Lung microvascular endothelial cell (primary cell): ENCODE measurements at places on chromosomes 2 and 18.

DNA sequence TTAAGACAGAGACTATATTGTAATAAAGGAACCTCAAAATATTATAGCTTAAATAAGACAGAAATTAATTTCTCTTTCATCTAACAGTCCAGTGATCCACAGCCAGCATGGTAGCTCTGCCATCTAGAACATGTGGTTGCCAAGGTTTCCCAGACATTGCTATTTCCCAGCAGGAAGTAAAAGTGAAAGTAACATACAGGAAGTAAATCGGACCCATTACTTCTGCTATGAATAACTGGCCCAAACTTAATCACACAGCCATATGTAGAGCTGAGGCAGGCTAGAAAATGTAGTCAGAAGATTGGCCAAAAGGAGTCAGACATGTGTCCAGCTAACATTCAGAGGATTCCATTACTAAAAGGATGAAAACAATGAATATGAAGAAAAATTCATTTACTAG is 71.0 kb downstream of the NOL4 start:
- DNase-seq = peak; percentile 8

GRCh38 chr2:45344071-45344470 is 267.0 kb downstream of the SRBD1 start:
- no peak for DNase-seq

DNA sequence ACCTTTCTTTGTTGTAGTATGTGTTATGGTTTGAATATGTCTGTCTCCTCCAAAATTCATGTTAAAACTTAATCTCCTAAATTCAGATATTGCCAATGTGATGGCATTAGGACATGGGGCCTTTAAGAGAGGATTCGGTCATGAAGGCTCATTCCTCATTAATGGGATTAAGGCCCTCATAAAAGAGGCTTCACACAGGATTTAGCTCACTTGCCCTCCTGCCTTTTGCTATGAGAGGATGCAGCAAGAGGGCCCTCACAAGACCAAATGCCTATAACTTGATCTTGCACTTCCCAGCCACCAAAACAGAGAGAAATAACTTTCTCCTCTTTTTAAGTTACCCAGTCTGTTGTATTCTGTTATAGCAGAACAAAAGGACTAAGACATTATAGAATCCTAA is 19.7 kb downstream of the ZBTB14 start:
- DNase-seq = no peak

DNA sequence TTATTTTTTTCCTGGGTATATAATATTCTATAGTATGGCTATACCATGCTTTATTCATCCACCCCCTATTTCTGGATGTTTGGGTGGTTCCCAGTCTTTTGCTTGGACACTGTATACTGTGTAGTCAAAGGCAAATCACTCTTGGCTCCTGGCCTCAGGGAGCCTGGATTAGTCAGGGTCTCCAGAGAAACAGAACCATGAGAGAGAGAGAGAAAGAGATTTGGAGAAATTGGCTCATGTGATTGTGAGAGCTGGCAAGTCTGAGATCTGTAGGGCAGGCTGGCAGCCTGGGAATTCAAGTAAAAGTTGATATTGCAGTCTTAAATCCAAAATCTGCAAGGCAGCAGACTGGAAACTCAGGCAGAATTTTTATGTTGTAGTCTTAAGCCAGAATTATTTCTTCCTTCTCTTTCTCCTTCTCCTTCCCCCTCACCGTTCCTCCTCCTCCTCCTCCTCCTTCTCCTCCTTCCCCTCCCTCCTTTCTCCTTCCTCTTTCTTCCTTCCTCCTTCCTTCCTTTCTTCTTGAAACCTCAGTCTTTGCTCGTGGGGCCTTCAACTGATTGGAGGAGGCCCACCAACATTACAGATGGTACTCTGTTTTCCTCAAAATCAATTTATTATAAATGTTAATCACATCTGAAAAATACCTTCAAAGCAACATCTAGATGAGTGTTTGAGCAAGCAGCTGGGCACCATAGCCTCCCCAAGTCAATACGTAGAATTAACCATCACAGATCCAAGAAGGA is 33.0 kb downstream of the CTIF start:
- no peak for DNase-seq

GRCh38 chr2:69149631-69150215 is 136.7 kb downstream of the ANTXR1 start:
- DNase-seq = no peak

DNA sequence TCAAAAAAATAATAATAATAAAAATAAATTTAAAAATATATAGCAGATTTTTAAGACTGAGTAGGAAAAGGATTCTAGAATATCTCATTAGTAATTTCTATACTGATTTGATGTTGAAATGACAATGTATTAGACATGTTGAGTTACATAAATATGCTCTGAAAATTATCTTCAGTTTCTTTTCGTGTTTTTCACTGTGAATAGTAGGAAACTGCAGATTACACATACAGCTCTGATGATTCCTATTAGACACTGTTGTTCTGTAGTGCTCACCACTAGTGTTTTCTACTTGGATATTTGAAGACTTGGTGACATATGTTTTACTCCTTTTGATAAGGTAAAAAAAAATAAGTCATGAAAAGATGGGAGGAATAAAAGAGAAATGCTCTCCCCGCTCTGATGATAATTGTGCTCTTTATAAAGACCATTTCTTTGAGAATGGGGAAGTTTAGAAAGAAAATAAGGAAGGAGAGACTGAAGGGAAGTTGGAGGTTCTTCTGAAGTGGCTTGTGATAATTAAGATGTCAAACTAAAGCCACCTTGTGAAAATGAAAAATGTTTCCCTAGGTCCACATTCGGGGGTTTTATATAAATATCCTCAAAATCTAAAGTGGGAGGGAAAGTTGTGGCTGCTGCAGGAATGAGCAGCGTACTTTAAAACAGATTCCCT is 52.9 kb downstream of the SLC9A2 start:
- DNase-seq = no peak

- DNase-seq = no peak
Measured at GRCh38 chr2:203550266-203550665, 15.2 kb upstream of the RAPH1 start.

- DNase-seq = no peak
Measured at GRCh38 chr2:31348618-31349017, 65.9 kb downstream of the XDH start.

GRCh38 chr18:43589611-43590151 is 312.4 kb upstream of the SYT4 start:
- DNase-seq = no peak

DNA sequence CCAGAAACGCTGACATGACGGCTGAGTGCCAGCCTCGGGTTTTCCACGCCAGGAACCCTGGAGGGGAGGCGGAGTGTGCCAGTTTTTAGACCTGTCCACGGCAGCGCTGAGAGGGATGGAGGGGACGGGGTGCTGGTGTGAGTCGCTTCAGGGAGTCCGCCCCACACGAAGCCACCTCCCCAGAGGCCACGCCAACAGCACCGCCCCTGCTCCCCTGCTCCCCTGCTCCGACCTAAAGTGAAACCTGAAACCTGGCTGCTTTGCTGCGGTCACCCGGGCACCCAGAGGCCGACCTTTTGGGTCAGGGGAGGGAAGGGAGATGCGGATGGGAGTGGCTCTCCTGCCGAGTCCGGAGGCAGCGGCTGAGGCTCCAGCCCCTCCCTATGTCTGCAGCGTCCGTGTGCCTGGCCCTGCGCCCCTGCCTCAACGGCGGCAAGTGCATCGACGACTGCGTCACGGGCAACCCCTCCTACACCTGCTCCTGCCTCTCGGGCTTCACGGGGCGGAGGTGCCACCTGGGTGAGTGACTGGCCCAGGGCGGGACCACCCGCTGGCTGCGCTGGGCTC is 38.1 kb downstream of the SNED1 start:
- no peak for DNase-seq

- no peak for DNase-seq
Measured at GRCh38 chr2:27347641-27348040, 8.9 kb downstream of the GTF3C2 start.

- DNase-seq = no peak
Measured at GRCh38 chr2:241505781-241506201, 2.6 kb downstream of the STK25 start.

GRCh38 chr2:229748950-229749349 is 34.6 kb upstream of the DNER start:
- no peak for DNase-seq

DNA sequence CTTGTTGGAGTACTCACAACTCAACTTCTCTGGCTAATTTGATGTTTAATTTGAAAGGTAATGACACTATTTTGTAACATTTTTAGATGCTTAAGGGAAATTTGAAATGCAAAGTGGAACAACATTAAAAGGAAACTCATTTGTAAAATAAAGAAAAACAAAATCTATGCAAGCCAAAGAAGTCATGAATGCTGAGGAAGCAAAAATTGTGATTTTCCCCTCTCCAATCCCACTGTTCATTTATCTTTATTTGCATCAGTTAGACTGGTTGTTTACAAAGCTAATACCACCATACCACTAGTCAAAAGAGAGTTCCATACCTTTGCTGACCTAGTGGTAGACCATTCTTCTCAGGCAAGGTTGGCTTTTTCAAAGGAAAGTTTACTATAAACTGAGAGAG is 2.2 kb upstream of the B4GALT6 start:
- no peak for DNase-seq

GRCh38 chr18:76080430-76080829 is 414.6 kb downstream of the ZNF516 start:
- no peak for DNase-seq

DNA sequence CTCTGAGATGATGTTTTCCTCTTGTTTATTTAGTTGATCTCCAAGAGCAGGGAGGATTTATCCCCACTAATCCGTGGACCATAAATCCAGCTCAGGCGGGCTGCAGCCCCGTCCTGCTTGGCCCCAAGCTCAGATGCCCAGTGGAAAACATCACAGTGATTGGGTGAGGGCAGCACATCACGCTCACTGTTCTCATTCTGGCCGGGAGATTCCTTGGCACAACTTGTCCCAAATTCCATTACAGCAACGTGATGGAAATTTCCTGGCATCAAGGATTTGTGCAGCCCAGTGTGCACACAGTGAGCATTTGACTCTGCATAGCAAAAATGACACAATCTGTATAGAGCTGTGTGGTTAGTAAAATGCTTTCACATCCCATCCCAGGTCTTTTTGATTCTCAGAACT is 96.8 kb downstream of the VAPA start:
- peak; percentile 94 for DNase-seq

DNA sequence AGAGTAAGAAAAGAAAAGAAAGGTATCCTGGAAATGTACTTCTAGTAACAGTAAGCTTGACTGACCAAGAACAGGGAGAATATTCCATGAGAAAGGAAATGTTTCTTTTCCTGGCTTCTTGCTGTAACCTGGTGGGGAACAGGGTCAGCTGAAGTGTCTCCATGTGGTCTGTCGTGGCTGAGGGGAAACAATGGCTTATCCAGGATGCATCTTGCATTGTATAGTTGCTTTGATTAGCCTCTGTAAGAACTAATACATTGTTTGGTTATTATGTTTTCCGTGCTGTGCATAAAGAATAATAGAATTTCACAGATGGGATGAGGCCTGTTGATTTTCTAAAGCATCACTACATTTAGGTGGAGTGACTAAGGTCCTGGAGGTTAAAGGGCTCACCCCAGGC is 4.9 kb downstream of the CREG2 start:
- DNase-seq = peak; percentile 8

GRCh38 chr2:7450188-7450832 is 533.1 kb downstream of the RNF144A start:
- no peak for DNase-seq

- DNase-seq = no peak
Measured at GRCh38 chr2:198762441-198762840, 695.3 kb downstream of the SATB2 start.

DNA sequence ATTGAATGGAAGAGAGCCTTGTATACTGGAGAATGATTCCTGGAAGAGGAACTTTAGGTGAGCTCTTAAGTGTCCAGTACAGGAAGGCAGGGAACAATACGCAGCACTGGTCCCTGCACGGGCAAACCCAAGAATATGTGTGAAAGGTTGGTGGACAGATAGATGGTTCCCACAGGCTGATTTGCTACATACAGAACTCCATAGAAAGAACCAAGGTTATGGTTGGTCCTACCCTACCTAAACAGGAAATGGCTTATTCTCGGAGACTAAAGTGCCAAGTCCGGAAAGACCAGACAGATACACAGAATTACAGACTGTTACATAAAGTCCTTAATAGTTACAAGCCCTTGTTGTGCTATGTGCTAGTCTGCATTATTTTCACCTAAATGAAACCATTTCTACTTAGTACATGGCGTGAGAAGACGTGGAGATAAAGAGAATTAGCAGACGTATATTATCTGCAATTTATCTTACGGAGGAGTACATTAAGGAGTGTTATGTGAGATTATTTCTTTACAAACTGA is 1.2 kb downstream of the REV1 start:
- DNase-seq = peak; percentile 55

DNA sequence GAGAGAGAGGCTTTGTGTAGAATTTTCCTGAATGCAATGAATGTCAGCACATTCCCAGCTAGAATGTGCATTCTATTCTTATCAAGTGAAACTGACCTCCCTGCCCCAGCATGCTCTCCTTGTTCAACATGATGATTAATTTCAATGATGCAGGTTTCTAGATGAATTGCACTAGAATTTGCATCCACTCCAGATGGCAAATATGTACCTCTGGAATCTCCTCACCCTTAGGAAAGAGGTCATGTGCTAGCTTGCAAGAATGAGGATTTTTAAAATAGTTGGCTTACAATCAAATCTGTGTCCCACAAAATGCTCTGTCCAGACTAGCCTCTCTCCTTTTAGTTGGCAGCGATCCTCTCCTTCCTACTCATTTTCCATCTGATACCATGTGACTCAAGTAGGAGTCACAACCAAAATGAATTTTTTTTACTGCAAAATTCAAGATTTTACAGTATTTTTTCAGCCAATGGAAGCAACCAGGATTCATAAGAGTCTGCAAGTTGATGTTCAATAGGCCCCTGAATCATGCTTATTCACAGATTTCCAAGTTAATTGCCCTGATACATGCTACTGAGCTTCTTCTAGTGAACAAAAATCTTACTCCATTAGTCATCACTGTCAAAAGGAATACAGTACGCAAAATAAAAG is 21.0 kb upstream of the STAT4 start:
- peak; percentile 39 for DNase-seq

DNA sequence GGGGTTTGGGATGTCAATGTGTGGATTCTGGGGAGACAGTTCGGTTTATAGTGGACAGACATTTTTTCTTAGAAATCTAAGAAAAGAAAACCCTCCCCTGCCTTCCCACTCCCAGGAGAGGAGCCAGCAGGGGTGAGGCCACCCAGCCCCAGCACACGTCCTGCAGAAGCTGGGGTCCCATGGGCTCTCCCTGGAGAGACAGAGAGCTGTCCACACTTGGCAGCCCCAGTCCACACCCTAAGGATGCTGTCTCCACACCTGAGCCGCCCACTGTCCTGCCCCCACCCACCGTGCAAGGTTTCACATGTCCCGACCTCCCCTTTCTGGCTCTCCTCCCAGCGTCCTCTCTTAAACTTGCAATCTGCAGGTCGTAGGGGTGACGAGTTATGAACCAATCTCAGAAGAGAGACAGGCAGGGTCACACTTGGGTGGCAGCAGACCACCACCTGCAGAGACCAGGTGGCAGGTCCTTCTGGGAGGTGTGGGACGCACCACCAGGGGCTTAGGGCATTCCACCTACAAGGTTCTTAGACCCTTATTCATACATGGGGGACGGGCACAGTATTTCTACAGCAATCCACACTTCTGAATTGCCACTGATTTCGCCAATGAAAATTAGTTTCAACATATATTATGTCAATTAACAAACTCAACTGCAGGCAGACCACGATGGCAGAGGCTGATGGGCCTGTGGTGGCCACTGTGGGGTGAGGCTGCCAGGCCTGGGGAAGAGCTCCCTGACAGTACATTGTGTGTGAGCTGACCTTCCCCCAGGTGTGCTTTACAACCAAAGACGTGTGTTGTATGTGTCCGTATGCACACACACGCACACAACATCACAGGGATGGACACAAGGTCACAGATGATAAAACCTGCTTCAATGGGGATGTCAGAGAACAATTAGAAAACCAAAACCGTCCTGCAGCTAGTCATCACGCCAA is 158.5 kb downstream of the TPO start:
- DNase-seq = no peak

GRCh38 chr2:60867848-60868247 is 13.5 kb upstream of the REL start:
- DNase-seq = peak; percentile 38
